ENCODE measurements at places on chromosomes 1 and 21. TPM values are rescaled to one million over a fixed set of nuclear protein-coding genes. Genes with fewer than 3 reads are reported as not detected.

FBXO42 gene
- 27.3 TPM for total RNA-seq

SMG7 gene
- total RNA-seq = 24.1 TPM

- peak; percentile 49 for DNase-seq
Measured at GRCh38 chr1:2529784-2530512, at the start of gene HES5. Gene HES5 (minus strand): TSS chr1:2530263. CDS start chr1:2530164, 99 bp downstream.

DNA sequence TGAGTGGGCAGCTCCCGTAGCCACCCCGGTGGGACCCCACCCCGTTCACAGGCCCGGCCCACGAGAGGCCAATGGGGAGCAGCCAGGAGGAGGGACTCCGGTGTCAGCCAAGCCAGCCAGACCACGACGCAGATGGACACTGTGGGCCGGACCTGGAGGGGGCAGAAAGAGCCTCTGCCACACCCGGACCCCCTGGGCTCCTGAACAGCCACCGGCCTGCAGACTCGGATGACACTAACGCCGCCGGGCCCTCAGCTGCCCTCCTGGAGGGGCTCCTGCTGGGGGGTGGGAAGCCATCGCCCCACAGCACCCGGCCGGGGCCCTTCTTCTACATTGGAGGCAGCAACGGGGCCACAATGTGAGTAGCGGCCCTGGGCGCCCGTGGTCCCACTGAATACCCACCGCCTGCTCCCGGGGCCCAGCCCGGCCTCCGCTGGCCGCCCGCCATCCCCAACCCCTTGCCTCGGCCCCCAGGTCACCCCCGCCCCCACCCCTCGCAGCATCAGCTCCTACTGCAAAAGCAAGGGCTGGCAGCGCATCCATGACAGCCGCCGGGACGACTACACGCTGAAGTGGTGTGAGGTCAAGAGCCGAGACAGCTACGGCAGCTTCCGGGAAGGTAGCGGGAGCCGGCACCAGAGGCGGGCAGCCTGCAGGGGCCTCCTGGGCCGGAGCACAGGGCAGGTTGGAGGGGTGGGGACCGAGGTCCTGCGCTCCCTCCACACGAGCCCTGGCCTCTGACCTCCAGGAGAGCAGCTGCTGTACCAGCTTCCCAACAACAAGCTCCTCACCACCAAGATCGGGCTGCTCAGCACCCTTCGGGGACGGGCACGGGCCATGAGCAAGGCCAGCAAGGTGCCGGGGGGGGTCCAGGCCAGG is 6.5 kb downstream of the TTLL10 start:
- DNase-seq = no peak

DNA sequence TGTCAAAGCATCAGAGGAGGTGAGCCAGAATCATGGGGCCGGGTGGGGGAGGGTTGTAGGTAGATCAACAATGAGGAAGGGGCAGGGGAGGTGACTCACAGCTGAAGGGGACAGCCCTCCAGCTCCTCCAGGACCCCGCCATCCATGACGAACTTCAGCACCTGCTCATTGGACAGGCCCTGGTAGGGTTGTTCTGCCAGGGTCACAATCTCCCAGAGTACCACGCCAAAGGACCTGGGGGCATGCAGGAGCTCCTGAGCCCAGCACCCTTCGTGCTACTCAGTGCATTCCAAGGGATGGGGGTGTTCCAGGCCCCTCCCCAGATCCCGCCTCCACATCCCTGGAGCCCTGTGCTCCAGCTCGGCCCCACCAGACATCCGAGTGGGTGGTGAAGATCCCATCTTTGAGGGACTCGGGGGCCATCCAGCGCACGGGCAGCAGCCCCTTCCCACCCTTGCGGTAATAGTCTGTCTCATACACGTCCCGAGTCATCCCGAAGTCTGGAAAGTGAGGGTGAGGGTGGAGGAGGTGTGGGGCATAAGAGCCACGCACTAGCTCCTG is 17.5 kb downstream of the INSRR start:
- no peak for DNase-seq

FNDC5 gene
- total RNA-seq = 2.7 TPM

BCL2L15 gene
- total RNA-seq = 0.06 TPM

RIPPLY3 gene
- total RNA-seq = not detected

CNTN2 gene
- total RNA-seq = not detected

- DNase-seq = no peak
Measured at GRCh38 chr21:44682580-44683151, 703 bp upstream of the KRTAP12-1 start.

MATN1 gene
- 0.06 TPM for total RNA-seq

GRCh38 chr21:38917043-38917774 is 111.5 kb downstream of the ETS2 start:
- DNase-seq = no peak

- DNase-seq = no peak
Measured at GRCh38 chr1:158724442-158724841, 3.9 kb upstream of the OR6K3 start.

GRCh38 chr1:3984586-3984985 is 84.5 kb upstream of the C1orf174 start:
- DNase-seq = no peak

- no peak for DNase-seq
Measured at GRCh38 chr1:43982808-43983207, 3.8 kb downstream of the B4GALT2 start.

All from Daoy (cell line).